ENCODE measurements at places on chromosomes 3 and 15.
A peak's percentile ranks its signal among the peaks of the same experiment; 100 is the strongest.

GRCh38 chr3:122132949-122133540 lies 50.4 kb upstream of the CASR start:
- no peak for DNase-seq

GRCh38 chr15:56739964-56740640 lies 6.8 kb upstream of the ZNF280D start:
- DNase-seq = peak; percentile 61

GRCh38 chr3:124395162-124395561 lies 335.1 kb upstream of the UMPS start:
- no peak for DNase-seq

GRCh38 chr3:131998027-131998426 lies 36.8 kb downstream of the CPNE4 start:
- no peak for DNase-seq

All from Jurkat, Clone E6-1 (cell line).